ENCODE measurements at places on chromosomes 3 and 15.

DNA sequence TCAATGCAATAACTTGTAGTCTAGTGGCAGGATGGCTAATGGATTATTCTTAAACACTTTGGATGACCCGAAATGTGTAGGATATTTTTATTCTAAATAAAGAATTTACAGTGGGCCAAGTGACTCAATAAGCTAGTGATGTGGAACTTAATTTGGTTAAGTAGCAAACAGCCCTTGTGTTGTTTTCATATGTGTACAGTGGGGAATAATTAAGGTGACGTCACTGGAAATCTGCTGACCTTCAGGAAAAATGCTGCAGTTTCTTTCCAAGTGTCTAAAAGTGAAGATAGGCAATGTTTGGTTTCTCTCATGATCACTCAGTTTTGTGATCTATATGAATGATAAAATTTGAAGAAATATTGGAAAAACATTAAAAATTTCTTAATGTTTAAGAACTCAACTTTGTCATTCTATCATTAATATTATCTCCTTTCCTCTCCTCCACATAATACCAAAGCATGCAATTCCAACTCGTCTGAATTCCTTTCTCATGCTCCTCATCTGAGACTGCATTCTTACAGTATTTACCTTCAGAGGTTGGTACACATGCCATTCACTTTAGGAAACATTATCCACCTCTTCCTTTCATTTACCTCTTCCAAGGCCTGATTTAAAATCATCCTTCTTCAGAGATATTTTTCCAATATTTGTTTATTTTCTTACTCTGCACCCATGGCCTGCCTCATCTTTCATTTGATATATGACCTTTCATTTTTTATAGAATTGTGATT, 414.6 kb upstream of the ARPP21 start:
- no peak for DNase-seq

GRCh38 chr3:26291840-26292239, 330.7 kb upstream of the LRRC3B start:
- DNase-seq: no peak

DNA sequence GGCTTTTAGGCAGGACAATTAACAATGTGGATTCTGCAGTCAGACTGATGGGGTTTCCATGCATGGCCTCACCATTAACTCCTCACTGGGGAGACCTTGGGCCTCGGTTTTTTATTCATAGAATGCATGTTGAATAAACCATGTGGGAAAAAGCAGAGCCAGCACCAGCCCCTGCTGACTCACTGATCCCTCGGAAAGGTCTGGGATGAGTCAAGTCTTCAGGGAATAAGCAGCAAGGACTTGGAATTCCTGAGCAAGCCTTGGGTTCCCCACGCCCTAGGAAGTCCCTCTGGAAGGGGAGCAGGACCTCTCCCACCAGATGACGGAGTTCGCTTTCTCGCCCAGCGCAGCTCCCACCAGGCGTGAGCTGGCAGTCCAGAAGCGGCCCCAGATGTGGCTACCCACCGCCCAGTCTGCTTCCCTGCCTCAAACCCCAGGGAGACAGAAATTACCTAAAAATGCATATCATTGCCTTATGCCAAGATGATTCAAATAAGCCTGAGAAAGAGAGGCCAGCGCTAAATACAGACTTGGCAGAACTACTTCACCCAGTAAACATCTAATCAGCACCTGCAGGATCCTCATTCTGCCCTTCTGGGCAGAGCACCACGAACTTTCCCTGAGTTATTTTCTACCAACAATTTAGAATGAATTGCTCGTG, 45.4 kb downstream of the BTD start:
- DNase-seq: no peak

GRCh38 chr3:45655906-45656305, 33.3 kb upstream of the SACM1L start:
- no peak for DNase-seq

GRCh38 chr3:40265181-40265580, 44.3 kb upstream of the EIF1B start:
- no peak for DNase-seq

- no peak for DNase-seq
Observed at GRCh38 chr3:31952205-31952604, 28.9 kb downstream of the OSBPL10 start.
